ENCODE measurements at places on chromosomes 11 and 22.

- DNase-seq: no peak
Observed at GRCh38 chr11:46414879-46415278, 23.3 kb upstream of the CHRM4 start.

DNA sequence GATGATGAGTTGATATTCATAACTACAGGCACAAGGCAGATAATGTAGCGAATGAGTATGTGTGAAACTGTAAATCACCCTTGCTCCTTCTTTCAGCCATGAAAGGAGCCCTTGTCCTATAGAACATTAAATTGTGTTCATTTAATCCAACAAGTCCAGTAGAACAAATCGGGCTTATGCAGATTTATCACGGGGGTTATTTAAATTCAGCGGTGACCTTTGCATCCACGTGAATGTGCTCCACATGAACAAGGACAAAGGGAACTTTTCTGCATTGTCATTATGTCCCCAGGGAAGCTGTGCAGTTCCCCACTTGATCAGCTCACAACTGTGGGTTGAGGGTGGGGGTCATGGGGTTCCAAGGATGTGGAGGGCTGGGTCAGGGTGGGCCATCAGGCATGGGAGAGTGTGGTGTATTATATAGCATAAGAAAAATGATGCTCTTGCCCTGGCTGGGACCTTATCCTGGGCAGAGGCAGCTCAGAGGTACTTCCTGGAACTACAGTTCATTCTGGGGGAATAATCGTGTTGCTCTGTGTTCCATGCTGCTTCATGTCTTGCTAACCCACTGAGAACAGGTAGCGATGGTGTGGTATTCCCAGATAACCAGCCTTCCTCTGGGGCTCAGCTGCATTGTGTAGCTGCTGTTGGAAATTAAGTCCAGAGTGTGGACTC is 306.6 kb downstream of the FAT3 start:
- DNase-seq: no peak

DNA sequence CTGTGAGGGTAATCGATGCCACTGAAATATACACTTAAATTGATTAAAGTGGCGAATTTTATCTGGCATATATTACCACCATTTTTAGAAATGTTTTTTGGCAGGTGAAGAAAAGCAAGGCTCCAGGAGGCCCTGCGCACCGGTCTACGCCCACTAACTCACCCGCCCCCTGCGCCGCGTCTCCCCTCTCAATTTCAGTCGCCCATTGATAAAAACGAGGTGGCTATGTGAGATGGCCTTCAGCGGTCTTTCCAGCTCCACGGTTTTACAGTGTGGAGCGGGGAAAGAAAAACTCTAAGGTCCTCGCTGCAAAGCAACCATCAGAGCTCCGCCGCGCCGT is 602 bp upstream of the AQP11 start:
- DNase-seq: no peak

DNA sequence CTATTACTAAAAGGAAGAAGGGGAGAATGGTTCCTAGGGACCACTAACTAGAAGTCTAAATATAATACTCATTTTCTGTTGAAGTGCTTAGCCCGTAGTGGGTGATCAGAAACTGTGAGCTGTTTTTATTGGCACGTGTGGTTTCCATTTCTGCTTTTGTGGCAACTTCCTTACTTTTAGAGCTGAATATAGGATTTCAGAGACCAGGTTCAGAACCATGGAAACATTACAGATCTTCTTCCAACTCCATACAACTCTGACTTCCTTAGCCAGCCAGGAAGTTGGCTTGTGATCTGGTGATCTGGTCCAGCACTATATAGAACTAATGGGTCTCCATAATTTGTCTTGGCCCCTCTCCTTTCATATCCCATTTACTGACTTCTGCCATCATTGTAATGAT is 2.6 kb upstream of the ME3 start:
- no peak for DNase-seq

DNA sequence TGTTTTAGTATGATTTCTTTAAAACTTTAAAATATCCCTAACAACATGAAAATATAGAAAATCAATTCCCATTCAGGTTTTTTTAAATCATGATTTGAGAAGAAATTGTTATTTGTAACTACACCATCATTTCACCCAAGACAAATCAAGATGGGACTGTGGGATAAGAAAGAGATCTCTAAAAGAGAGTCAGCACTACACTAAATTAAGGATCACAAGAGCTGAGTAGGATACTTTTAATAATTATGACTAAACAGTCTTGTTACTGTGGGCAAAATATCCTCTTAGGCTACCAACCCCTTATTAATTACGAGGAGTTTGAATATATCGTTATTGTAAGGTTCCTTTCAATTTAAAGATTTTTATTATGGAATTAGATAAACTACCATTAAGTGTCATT is 3.0 kb downstream of the GAS2 start:
- DNase-seq: no peak

- no peak for DNase-seq
Observed at GRCh38 chr22:23007823-23008222, 62.5 kb upstream of the GNAZ start.

- peak; percentile 17 for DNase-seq
Observed at GRCh38 chr11:106156290-106156937, 79.0 kb downstream of the AASDHPPT start.

DNA sequence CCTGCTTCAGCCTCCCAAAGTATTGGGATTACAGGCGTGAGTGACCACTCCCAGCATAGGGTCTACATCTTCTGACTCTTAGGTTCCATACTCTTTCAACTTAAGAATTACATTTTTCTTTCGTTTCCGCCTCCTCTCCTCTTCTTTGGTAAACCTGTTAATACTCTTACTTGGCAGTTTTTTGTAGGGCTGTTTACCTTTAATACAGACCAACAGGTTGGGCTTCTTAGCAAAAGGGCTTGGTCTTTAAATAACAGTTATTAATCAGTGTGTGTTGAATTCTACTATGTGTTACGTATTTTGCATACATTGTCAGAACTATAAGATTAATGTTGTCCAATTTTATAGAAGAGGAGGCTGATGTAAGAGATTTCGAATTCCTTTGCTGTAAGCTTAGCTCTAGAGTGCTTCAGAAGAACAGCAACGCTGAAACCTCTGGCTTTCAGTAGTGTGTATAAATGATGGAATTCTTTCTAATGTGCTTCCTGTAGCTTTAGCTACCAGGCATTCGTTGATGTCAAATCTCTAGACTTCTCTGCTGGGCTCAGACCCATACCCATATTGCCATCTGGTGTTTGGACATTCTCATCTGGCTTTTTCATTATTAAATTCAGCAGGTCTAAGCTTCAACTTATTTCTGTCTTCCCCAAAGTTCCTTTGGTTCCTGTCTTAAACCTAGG is 3.1 kb downstream of the FDX1 start:
- no peak for DNase-seq

DNA sequence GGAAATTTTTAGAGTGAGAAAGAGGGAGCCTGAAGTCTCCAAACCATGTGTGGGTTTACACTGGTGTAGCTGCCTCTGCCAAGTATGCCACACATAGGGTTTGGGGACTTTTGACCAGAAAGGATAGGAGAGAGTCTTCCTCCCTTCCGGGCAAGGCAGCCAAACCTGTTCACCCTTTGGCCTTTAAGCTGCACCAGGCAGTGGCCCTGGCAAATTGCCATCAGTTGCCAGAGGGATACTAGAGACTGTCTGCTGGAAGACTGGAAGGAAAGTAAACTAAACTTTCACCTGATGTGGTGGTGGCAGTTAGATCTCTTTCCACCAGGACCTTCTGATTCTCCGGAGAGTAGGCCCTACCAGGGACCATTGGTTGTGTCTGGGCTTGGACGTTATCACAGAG is 1263.2 kb downstream of the FAM181B start:
- DNase-seq: no peak

- no peak for DNase-seq
Observed at GRCh38 chr22:43337385-43337784, 5.8 kb downstream of the SCUBE1 start.

GRCh38 chr22:39384750-39385480 is 14.7 kb upstream of the TAB1 start:
- DNase-seq: peak; percentile 73

GRCh38 chr22:26679003-26679629 is 21.7 kb downstream of the MIAT start:
- DNase-seq: peak; percentile 79

GRCh38 chr11:124434699-124435098 is 10.0 kb upstream of the OR8B4 start:
- no peak for DNase-seq

GRCh38 chr22:43990044-43990443 is 34.1 kb upstream of the PARVB start:
- DNase-seq: no peak

GRCh38 chr11:76315182-76315853 is 65.6 kb downstream of the THAP12 start:
- DNase-seq: no peak

DNA sequence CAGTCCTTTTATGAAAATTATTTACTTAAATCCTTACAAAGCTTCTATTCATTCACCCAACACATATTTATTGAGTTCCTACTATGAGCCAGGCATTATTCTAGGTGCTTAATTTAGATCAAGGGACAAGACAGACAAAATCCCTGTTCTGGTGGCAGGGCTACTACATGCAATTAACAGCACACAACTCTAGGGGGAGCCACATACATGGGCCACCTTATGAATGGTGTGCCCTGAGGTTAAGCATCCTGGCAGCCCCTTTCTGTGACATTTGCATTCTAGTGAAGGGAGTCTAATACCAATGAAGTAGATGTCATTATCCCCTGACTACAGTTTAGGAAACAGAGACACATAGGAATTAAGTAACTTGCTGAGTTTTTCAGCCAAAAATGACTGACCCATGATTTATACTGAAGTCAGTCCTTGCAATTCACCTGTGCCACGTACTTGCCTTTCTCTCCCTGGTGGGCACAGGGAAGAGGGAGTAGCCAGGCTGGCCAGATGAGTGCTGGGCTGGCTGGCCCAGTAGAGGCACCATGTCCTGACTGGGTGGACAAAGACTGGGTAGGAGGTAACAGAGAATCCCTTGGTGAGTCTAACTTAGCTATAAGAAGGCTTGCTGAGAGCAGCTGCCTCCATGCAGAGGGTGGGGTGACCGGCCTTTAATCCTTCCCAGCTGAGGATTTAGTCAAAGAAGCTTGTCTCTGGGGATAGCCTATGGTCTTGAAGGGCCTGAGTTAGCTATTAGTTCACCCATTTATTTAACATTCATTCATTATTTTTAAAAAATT is 52.0 kb upstream of the ELF5 start:
- peak; percentile 34 for DNase-seq

DNA sequence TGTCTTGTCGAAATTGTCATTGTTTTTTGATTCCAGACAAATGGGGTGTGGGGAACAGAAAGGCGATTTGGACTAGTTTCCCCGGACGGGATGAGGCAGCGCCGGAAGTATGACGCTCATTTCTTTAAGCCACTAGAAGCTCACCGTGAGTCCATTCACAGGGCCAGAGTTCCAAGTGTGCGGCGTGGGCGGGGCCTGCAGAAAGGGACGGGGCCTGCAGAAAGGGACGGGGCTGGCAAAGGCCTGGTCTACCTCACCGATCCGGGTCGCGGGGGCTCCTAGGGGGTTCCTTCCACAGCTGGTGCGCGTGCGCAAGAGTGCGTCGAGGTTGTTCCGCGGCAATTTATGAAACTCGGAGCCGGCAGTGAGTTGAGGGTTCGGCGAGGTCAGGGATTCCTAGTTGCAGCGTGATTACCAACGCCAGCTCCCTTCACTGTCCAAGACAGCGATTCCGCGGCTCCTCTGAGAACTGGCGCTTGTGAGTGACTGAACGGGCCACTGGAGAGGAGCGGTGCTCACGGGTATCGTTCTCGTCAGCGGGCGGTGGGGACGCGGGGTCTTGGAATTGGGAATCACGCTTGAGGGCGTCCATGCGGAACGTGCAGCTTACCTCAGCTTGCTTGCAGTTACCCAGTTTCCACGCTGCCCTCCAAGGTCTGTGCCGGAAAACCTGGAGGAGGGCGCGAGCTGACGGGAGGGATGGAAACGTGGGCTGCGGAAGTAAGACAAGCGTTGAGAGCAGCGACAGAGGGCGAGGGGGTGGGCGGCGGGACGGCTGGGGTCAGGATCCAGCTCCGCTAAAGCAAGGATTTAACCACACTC is at the start of gene ZNF215:
TSS of gene ZNF215 (plus strand) at position 219 of the 822 bp plus-strand sequence. CDS start 5,847 bp downstream, outside the sequence.
- DNase-seq: peak; percentile 80

GRCh38 chr22:25447067-25447685 is 117.3 kb upstream of the GRK3 start:
- no peak for DNase-seq

DNA sequence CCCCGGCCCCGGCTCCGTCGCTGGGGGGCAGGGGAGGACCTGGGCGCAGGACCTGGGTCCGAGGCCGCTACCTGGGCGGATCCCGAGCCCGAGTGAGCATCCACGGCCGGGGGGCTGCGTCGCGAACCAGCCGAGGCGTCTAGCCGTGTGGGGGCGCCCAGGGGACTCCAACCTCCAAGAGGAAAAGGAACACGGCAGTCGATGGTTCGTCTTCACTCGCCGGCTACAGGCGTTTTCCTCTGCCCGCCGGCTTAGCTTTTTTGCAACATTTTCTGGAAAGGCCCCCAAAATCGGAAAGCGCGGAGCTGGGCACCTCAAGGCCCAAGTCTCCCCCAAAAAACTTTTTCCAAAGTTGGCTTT is 666 bp downstream of the PDGFB start:
- no peak for DNase-seq

DNA sequence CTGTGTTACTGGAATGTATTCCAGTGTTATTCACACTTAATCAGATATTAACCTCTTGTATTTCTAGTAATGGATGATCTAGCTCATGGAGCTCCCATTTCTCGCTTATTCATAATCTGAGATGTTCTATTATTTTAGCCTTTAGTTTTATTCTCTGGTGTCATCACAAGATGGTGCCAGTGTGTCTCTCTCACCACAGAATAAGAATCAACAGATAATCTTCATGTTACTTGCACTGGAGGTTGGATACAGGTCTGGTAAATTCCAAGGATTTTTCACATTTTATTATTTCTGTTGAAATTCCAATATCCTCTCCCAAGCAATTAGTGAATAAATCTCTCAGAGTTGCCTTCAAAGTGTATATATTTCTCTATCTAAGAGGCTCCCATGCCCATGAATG is 74.6 kb downstream of the CASP12 start:
- DNase-seq: no peak

- DNase-seq: no peak
Observed at GRCh38 chr22:43881091-43882061, 10.4 kb downstream of the PNPLA5 start.

DNA sequence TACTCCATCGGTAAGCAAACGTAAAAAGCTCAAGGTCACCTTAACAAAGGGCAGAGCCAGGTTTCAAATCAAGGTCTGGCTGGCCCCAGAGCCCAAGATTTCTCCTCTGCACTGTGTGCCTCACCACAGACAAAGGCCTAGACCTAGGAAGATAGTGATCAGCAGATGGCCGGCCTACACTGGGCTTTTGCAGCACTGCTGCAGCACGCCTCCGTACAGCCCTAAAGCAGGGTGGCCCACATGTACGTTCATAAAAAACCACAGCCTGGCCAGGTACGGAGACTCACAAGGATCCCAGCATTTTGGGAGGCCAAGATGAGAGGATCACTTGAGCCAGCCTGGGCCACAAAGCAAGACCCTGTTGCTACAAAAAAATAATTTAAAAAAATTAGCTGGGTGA is 106.3 kb upstream of the PITPNB start:
- no peak for DNase-seq

- DNase-seq: no peak
Observed at GRCh38 chr11:74566146-74566960, 26.0 kb upstream of the POLD3 start.

Data from HuH-7 (cell line).